ENCODE measurements at places on chromosomes 7 and 10. TPM values are rescaled to one million over a fixed set of nuclear protein-coding genes. Genes with fewer than 3 reads are reported as not detected.

NEBL gene
- 1.1 TPM for total RNA-seq

SLC16A9 gene
- total RNA-seq, result 0.59 TPM

TMEM178B gene
- total RNA-seq, result under 0.01 TPM

ADGRA1 gene
- total RNA-seq, result not detected

GIMAP8 gene
- not detected for total RNA-seq

ZNF467 gene
- 0.20 TPM for total RNA-seq

PLCE1 gene
- total RNA-seq, result 0.59 TPM

PNLIPRP3 gene
- 0.37 TPM for total RNA-seq

ANKRD7 gene
- 0.39 TPM for total RNA-seq

SOSTDC1 gene
- not detected for total RNA-seq

LEP gene
- not detected for total RNA-seq

MDFIC gene
- 44.8 TPM for total RNA-seq

HKDC1 gene
- total RNA-seq, result 0.20 TPM

PPA1 gene
- 359 TPM for total RNA-seq

SMO gene
- total RNA-seq, result 3.7 TPM

DEPP1 gene
- 47.8 TPM for total RNA-seq

IFIT1 gene
- 5.5 TPM for total RNA-seq

NAT16 gene
- not detected for total RNA-seq

CYP2E1 gene
- under 0.01 TPM for total RNA-seq

ASZ1 gene
- not detected for total RNA-seq

SLC26A3 gene
- not detected for total RNA-seq
